ENCODE measurements at places on chromosomes 6 and 20.

DNA sequence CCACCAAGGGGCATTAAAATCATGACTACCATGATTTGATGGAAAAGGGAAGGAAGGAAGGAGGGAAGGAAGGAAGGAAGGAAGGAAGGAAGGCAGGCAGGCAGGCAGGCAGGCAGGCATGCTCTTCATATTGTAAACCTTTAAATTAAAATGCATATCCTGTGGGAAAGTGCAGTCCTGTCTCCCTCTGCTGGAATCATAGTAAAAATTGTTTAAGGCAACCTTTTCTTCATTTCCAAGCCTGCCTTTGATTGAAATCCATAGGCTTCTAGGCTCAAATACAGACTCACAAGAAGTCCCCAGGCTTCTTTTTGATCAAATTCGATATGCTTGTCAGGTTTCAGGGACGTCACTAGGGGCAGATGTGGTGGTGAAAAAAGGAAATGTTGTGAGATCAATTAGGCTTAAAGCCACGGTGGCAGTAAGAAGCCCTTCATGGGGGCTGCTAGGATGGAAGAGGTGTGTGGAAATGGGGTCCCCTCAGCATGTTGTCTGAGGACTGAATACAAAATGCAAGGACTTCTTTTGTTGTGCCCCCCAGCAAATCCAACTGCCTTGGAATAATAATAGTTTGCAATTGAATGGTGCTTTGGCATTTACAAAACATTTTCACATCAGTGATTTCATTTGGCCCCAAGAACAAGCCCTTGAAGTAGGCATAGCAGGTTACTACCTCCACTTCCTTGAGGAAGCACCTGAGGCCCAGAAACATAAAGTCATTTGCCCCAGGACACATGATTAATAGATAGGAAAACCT is 25.6 kb upstream of the GABRR1 start:
- peak; percentile 65 for DNase-seq

- no peak for DNase-seq
These were observed 636 bp downstream of the RCAN2 start for GRCh38 chr6:46490425-46491200.

GRCh38 chr6:107550906-107551305 is 61.0 kb downstream of the SOBP start:
- no peak for DNase-seq

- DNase-seq: no peak
These were observed 371.6 kb downstream of the BCKDHB start for GRCh38 chr6:80478030-80478429.

DNA sequence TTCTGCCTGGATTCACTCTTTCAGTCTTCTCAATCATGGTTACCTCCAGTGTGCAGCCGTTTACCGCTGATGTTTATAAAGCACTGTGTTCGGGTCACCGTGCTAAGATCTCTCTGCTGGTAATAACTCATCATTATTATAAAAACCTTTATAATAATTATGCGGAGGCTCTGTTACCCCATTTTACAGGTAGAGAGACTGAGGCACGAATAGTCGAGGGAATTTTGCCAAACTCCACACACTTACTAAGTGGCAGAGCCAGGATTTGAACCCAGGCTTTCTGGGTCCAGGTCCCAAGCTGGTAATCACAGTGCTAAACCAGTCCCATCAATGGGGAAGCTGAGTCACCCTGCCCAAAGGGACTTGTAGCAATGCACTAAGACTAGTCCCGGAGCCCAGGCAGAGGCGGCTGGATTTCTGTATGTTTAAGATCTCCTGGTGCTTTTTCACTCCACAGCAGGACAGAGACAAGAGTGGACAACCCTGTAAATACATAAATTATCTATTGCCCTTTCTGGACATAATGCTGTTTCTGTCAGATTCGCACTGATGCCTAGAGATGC is 48.1 kb downstream of the SYNJ2 start:
- DNase-seq: peak; percentile 47

- peak; percentile 55 for DNase-seq
These were observed 881 bp upstream of the MCM3 start for GRCh38 chr6:52285177-52286068.

GRCh38 chr6:129267028-129267427 is 384.1 kb downstream of the LAMA2 start:
- DNase-seq: no peak

GRCh38 chr6:15569035-15569995 is 93.5 kb downstream of the DTNBP1 start:
- DNase-seq: peak; percentile 93

GRCh38 chr6:5598123-5598522 is 336.8 kb downstream of the FARS2 start:
- no peak for DNase-seq

- no peak for DNase-seq
These were observed 14.9 kb downstream of the MTFR2 start for GRCh38 chr6:136235233-136235564.

- no peak for DNase-seq
These were observed 161.6 kb upstream of the EXOC2 start for GRCh38 chr6:854406-855118.

GRCh38 chr6:111808493-111808892 is 64.8 kb downstream of the FYN start:
- DNase-seq: no peak

DNA sequence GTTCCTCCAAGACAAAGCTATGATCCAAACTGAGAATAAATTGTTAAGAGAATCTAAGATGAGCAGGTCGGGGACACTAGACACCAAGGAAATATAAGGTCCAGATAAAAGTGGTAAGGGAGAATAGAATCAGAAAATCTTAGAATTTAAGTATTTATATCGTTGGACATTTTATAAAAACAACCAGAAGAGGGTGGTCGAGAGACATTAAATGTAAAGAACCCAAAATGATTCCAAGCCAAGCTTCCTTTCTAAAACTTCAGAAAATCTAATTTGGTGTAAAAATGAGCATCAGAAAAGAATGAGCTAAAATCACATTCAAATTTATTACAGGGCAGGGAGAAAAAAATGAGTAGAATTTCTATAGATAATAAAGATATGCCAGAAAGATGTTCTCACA is 97.8 kb upstream of the OGFRL1 start:
- peak; percentile 40 for DNase-seq

GRCh38 chr6:75396005-75396800 is 97.4 kb downstream of the FILIP1 start:
- DNase-seq: no peak

DNA sequence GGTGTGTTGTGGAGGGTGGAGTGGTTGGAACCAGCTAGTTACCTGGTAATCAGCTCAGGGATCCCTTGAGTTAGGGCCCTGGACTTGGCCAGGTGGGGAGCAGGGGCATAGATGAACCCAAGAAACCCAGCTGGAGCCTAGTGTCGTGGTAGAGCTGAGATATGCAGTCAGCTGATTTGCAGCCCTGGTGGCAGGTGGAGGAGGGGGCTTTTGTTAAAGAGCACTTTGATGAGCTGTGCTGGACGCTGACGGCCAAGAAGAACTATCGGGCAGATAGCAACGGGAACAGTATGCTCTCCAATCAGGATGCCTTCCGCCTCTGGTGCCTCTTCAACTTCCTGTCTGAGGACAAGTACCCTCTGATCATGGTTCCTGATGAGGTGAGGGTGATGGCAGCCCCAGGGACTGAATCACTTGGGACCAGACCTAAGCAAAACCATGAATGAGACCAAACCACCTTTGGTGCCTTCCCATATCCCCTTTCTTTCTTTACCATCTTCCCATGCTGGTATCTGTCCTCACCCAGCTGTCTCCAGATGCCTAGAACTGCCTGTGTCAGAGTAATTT is 12.7 kb downstream of the DEF6 start:
- no peak for DNase-seq

DNA sequence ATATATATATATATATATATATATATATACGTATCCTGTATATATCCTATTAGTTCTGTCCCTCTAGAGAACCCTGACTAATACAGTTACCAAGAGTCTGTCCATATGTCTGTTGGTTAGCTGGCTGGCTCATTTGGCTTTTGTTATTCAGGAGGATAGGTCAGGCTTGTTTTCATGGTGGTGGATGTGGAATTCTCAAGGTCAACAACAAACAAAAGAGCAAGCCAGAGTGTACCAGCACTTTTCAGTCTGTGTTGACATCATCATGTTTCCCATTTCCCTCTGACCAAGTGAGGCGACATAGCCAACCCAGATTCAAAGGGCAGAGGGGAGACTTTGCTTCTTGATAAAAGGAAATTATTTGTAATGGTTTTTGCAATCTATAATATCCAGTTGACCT is 88.5 kb upstream of the PTCHD4 start:
- DNase-seq: no peak

DNA sequence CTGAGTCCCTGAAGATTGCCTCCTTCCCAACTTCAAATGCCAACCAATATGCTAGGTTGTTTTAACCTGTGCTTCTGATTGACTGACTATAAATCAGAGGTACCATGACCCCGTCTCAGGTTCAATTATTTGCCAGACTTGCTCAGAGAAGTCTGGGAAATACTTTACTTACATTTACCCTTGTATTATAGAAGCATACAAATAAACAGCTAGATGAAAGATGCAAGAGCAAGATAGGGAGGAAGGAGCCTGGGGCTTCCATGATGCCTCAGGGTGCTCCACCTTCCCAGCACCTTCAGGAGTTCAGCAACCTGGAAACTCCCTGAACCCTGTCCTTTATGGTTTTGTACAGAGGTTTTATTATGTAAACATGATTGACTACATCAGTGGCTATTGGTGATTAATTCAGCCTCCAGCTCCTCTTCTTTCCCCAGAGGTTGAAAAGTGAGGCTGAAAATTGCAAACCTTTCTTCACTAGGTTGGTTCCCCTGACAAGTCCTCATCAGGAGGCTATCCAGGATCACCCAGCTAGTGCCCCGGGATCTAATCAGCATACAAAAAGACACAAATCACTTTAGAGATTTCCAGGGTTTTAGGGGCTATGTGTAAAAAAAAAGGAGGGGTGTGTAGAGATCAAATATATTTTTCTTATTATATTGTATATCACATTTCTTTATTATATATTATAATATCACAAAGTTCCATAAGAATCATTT is 547.7 kb downstream of the EPM2A start:
- no peak for DNase-seq

DNA sequence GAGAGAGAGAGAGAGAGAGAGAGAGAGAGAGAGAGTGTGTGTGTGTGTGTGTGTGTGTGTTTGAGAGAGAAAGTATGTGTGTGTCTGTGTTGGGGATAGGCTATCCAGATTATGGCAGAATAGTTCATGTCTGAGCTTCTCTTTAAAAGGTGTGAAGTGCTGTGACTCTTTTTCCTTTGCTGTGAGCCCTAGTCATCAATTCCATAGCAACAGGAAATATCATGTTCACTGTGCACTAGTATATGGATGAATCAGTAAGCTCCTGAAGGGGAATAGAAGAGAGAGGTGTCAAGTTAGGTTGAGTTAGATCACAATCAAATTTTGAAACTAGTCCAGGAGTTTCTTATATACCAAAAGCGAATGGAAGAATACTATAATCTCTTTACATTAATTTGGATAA is 318.7 kb downstream of the RFPL4B start:
- DNase-seq: no peak

DNA sequence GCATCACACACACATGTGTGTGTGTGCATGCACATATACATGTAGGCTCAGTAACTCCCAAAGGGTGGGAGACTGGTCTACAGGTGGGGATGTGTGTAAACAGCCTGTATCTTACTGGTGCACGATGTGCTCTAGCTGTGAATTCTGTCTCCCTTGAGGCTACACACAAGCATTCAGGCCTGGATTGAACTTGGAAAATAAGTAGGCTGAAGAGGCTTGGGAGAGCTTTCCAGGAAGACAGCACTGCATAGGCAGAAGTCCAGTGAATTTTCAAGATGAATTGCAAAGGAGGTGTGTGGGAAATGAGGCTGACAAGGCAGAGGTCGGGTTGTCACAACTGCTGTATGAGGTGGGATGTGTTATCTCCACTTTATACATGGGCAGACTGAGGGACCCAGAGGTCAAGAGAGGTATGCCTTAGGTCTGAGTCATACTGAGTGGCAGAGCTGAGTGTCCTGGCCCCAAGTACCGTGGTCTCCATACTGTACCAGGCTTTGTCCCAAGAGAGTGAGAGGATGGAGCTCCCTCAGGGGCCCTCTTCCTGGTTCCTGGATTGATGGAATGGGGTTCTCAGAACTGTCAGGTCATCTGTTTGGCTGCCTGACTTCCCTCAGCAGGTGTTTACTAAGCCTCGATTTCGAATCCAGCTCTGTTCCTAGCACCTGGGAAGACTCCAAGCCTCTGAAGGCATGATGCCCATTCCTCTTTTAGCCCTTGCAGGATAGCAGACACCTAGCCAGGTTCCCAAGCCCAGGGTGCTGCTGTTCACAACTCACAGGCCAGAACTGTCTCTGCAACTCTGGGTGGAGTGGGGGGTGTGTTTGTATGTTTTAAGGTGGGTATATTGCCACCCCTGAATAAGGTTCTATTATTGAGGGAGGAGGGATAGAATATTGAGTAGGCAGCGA is 14.4 kb downstream of the SNPH start:
- DNase-seq: no peak

DNA sequence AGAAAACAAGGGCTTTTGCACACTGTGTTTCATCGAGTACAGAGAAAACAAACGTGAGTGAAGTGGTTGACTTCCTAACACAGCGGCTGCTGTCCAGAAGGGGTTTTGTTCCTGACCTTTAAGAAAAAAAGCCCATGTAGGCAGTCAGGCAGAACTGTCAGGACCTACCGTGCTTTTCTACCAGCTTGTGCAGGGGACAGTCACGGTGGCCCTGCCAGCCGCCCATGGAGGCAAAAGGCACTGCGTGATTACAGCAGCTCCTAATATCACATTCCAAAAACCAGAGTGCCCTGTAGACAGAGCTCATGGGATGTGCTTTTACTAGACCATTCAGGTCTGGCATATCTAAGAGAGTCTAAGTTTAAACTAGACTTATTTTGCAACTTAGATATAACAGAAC is 12.2 kb downstream of the TNFAIP3 start:
- no peak for DNase-seq

Data from NB4 (cell line).